AG08395 (cell line): ENCODE measurements at places on chromosomes 4 and X.
A peak's percentile ranks its signal among the peaks of the same experiment; 100 is the strongest.

DNA sequence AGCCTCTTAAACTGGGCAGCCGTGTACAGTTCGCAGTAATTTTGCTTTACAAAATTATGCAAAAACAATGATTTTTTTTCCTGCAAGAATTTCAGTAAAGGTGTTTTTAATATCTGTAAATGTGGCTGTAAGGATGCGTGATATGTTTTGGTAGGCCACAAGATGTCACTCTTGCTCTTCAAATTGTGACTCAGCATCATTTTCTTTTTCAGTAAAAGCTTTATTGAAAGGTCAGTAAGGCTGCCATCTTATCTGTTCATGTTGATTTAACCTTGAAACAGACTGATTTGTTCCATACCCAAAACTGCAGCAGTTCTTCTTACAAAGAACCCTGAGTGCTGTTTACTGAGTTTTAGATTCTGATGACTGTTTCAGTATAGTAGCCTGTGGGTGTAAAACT, 39.9 kb downstream of the TXLNG start:
- DNase-seq, result peak; percentile 55

GRCh38 chrX:39262641-39263040, 461.4 kb downstream of the MID1IP1 start:
- DNase-seq, result no peak

GRCh38 chr4:24328310-24328709, 256.0 kb downstream of the DHX15 start:
- no peak for DNase-seq

- no peak for DNase-seq
Measured at GRCh38 chr4:183758061-183758757, 99.1 kb downstream of the TRAPPC11 start.

- peak; percentile 14 for DNase-seq
Measured at GRCh38 chrX:153885968-153886903, at the start of gene L1CAM. Gene L1CAM, minus strand, starts transcription at chrX:153886173. Its CDS starts 10,337 bp downstream, at chrX:153875836.

- no peak for DNase-seq
Measured at GRCh38 chr4:104163820-104164219, 330.9 kb downstream of the CXXC4 start.

GRCh38 chr4:88911246-88912212, 145.5 kb downstream of the FAM13A start:
- no peak for DNase-seq

- DNase-seq, result no peak
Measured at GRCh38 chr4:112322866-112323265, 25.7 kb downstream of the ALPK1 start.

DNA sequence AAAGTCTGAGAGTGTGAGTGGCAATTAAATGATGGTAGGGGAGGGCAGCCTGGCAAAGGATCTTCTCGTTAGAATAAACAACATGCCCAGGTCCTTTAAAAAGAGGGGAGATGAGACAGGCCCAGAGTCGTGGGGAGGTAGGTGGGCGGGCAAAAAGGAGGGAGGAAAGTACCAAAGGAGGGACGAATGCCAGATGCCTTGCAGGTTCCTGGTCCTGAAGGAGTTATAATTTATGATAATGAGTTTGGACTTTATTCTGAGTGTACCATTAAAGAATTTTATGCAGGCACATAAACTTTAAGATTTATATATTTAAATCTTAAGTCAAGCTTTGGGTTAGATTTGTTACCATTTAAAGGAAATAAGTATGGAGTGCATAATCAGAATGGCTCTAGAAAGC, 62.3 kb upstream of the SMARCA5 start:
- DNase-seq, result no peak

GRCh38 chr4:52172166-52172565, 121.1 kb downstream of the SPATA18 start:
- DNase-seq, result no peak

DNA sequence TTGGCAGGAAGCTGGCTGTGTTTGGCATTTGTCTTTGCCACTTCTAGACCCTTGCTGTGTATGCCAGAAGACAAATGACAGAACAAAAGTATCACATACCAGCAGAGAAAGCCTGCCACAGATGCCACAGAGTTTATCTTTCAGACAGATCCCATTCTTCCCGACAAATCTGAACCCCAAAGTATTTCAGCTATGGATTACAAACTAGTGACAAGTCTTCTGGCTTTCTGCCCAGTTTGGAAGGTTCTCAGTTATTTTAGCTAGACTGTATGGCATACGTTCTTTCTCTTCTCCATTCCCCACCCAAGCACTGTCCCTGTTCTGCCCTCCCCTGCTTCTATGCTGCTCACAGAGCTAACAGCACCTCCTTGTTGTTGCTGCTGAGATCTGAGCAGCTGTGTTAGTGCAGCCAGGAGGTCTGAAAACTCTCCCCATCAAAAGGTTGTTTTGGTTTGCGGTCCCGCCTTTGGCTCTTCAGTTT, 236.7 kb downstream of the FRAS1 start:
- peak; percentile 75 for DNase-seq

DNA sequence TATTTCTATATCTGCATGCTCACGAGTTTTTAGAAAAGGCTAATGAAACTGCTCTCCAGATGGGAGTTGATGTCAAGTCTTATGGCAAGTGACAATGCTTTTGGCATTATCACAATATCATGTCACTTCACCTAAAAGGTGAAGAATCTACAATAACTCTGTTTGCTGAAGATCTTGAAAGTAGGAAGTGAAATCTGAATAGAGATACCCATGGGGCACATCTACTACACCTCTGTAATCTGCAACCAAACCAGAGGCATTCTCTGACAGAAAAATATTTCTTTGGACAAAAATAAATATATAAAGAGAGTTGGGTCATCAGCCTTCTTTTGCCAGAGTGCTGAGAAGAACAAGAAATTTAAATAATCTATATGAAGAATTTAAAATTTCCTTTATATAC, 3.9 kb upstream of the VAMP7 start:
- DNase-seq, result no peak

GRCh38 chr4:173494013-173494970, 35.7 kb downstream of the HAND2 start:
- DNase-seq, result peak; percentile 61

DNA sequence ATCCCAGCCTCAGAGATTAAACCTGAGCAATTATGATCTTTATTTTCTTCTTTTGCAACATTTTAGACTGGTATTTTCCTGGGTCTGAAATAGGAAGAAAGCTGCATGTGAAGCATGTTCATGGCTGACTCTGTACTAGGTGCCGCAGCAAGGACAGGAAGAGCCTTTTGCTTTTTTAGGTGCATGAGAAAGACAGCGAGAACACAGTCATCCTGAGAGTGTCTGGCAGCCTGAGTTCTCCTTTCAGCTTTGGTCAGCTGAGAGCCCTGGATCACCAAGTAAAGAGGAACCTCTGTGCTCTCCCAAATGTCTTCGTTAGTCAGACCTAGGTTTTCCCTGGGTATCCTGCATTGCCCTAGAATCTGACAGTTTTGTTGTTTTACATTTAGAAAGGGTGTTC, 29.8 kb downstream of the FAM149A start:
- DNase-seq, result no peak

- no peak for DNase-seq
Measured at GRCh38 chr4:66852843-66853242, 692.5 kb downstream of the CENPC start.

DNA sequence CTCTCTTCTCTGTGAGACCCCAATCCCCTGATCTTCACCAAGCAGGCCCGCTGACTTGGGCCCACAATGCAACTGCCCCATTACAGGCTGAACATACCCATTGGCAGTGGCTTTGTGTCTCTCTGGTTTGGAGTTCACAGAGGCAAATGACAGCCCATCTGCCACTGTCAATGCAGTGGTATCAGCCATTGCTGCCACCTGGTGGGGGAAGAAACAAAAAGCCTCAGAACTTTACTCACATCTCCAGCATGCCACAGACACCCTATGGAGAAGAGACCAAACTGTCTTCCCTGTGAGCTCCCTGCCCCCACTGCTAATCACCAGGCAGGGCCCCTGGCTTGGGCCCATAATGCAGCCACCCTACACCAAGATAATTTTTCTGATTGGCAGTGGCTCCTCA, 729.3 kb upstream of the ACTRT1 start:
- no peak for DNase-seq

- DNase-seq, result no peak
Measured at GRCh38 chr4:42078184-42078801, 74.2 kb downstream of the BEND4 start.

GRCh38 chrX:2679534-2680485, 11.3 kb upstream of the CD99 start:
- DNase-seq, result no peak

- no peak for DNase-seq
Measured at GRCh38 chrX:46693149-46693548, 65.8 kb downstream of the SLC9A7 start.

DNA sequence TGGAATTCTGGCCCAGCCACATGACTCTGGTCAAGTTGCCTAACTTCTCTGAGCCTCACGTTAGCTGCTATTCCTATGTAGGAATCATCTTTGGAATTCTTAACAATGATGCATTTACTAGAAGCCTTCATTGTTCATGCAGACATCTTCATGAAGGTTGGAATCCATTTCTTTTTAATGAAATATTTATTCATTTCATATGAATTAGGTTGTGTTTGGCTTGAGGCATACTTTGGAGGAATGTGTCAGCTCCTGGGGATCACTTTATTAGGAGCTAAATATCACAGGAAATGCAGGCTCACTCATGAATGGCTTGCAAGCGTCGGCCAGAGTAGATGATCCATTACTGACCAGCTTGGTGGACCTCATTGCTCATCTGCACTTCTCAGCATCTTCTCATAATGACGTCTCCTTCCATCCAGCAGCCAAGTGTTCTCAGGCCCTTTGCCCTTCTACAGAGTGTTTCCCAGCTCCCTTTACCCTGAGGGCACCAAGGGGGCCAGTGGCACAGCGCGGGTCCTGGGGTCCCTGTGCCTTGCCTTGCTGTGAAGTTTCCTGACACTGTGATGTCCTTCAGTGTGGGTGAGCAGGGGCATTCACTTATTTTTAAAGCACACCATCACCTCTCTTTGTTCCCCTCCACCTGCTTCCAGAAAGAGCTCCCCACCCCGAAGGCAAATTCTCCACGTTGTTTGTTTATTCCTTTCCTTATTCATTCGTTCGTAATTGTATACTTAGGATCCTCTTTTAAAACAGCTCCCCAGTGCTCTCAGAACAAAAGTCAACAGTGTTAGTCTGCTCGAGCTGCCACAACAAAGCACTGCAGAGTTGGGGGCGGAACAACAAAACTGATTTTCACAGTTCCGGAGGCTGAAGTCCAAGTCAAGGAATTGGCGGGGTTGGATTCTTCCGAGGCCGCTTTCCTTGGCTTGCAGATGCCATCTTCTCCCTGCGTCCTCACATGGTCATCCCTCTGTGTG, 106.8 kb downstream of the STK32B start:
- DNase-seq, result peak; percentile 50

GRCh38 chr4:139958739-139959098, 195.3 kb downstream of the MAML3 start:
- no peak for DNase-seq

DNA sequence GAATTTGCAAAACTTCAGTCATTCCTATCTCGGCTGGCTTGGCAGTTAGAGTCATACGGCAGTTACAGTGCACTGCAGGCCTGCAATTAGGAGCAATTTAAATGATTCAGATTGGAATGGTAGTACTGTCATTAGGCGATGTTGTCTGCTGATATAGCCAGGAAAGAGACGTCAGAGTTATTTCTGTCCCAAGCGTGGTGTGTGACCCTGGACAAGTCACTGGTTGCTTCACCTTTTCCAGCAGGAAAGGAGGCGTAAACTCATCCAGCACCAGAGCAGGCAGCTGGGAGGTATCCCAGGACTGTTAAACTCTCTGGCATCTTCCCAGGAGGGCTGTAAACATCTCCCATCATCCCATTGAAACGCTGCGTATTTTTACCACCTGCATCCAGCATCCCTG, 836 bp upstream of the LNX1 start:
- DNase-seq, result no peak

GRCh38 chr4:38105475-38106220, 145.4 kb downstream of the PTTG2 start:
- DNase-seq, result no peak

GRCh38 chrX:4547213-4547836, 833.9 kb upstream of the PRKX start:
- peak; percentile 44 for DNase-seq

DNA sequence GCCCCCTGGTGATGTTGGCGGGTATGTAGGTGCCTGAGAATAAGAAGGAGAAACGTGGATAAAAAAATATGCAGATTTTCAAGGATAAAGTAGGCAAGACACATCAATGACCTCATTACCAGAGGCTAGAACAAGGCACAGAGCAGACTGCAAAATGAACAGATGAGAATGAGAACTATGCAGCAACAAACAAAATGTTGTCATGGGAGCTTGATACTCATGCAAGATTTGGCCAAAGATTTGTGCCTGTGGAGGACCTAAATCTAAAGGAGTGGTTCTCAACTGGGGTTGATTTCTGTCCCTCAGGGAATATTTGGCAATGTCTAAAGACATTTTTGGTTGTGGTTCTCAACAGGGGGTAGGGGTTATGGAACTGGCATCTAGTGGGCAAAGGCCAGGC, 177.3 kb downstream of the FRMPD4 start:
- DNase-seq, result peak; percentile 6

DNA sequence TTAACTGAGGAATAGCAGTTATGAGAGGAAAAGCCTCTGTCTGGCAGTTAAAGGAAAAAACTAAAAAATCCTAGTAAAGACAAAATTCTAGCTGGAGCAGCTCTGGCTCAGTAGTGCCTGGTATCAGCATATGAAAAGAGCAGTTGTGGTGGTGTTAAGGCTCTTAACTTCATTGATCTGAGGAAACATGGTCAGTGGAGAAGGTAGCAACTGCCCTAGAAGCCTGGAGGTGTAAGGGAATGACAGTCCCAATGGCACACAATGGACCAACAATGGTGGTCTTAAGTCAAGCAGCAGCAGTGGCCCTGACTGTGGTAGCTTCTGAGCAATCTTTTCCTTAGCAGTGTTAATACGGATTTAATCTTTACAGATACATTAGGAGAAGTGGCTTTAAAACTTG, 189.6 kb upstream of the POF1B start:
- no peak for DNase-seq

DNA sequence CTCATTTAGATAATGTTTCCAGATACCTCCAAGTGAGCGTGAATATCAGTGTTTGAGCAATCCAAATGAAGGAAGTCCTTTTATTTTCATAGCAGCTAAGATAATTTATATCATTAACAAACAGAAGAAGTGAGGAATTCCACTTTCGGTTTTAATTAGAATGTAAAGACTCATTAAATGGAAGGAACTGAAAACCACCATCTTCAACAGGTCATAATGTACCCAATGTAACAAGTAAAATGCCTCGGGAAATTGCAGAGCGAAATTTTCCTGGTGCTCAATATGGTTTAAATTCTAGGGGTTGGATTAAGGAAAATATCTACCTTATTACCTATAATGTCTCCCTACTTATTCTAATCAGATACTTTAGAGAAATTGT, 33.9 kb upstream of the SLC9A7 start:
- DNase-seq, result no peak

GRCh38 chr4:85486425-85487086, 11.6 kb downstream of the ARHGAP24 start:
- DNase-seq, result peak; percentile 22

- peak; percentile 61 for DNase-seq
Measured at GRCh38 chrX:20527558-20528011, 260.9 kb upstream of the RPS6KA3 start.

DNA sequence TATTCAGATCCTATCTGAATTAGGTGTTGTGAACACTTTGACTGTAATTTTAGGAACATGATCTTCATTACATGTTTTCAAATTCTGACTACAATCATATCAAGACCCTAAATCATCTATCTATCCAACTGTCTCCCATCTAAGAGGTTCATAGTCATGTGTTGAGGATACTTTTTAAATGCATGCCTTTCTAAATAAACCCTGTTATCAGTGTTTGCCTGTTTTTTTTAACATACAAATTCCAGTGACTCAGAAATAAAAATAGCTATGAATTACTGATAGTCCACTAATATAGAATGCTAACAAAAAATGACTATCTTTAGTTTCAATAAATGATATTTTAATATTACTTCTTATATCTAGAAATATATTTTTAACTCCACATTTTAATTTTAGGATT, 8.0 kb downstream of the RAB28 start:
- DNase-seq, result no peak
